OCI-M1 (cell line): ENCODE measurements at places on chromosomes 6 and 20.

DNA sequence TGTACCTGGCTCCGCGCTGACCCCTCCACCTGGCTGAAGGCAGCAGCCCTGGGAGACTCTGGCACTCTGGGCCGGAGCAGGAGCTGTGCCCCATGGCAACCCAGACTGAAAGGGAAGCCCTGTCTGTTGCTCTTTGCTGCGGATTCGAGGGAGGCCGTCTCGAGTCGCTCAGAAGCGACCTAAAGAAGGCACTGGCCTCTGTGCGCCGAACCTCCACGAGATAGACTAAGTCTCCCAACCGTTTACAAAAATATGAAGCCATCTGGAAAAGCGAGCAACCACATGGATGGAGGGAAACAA, 10.5 kb upstream of the TBX18 start:
- no peak for DNase-seq

DNA sequence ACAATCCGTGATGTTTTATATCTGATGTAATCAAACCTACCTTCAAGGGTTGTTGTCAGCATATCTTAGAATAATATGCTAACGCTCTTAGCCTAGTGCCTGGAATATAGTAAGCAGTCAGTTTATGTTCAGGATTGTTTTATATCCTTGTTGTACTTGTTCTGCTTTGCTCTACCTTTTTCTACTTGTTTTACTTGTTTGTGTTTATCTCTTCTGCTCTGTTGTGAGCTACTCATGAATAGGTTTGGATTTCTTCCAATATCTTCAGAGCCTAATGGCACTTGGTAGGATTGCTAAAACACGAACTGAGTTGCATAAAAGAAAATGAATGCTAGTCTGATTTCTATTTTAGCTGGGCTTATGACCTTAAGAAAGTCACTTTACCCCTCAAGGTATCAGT, 40.1 kb downstream of the DNAH8 start:
- no peak for DNase-seq

GRCh38 chr6:6469074-6469473, 119.4 kb upstream of the LY86 start:
- DNase-seq = no peak

DNA sequence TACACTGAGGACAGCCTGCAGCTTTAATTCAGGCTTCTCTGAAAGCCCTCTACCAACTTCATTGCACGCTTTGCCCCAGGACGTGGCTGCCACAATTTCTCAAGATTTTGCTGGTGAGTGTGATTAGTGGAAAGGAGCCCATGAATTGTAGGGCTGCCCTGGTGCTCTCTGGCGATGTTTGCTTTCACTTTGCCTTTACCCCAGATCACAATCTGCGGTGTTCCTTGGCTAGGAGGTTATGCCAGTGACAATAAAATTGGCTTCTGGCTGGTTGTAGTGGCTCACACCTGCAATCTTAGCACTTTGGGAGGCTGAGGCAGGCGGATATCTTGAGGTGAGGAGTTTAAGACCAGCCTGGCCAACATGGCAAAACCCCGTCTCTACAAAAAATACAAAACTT, 139.3 kb downstream of the FOXC1 start:
- DNase-seq = peak; percentile 32

DNA sequence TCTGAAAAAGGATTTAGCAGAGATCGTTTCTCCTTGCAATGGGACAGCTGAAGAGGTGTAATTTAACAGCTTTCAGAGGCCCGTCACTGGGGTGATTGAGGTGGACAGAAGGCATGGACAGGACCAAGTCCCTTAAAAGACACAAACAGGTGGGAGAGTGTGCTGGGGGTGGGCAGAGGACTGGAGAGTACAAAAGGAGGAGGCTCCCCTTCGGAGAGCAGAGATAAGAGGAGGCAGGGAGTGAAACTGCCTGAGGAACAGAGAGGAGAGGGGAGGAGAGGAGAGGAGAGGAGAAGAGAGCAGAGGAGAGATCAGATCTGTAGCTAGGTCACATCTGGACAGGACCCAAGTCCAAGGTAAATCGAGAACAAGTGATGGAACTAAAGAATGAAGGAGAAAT, 48.6 kb upstream of the PKHD1 start:
- DNase-seq = no peak

DNA sequence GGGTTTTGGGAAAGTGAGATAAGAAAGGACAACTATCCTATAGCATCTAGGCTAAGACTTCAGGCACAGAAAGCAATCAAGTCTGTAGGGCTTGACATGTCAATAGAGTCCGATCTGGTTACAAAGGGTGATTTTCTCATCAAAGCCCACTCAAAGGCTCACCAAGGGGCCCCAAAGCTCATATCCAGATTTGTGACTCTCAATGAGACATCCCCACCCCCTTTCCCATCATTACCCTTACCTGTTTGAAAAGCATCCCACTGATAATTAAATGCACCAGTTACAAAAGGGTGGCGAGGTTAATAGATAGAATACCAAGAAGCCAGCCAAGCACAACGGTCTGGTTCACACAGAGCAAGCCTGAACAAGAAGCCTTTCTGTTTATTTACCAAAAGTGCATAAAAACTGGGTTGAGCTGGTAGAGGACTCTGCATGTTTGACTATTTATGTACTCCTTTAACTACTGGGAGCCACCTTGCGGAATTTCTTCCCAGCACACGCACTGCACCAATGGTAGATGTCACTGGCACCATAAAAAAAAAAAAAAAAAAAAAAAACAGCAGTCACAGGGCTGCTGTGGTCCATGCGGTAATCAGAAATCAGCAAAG, 6.1 kb downstream of the JAG1 start:
- no peak for DNase-seq

DNA sequence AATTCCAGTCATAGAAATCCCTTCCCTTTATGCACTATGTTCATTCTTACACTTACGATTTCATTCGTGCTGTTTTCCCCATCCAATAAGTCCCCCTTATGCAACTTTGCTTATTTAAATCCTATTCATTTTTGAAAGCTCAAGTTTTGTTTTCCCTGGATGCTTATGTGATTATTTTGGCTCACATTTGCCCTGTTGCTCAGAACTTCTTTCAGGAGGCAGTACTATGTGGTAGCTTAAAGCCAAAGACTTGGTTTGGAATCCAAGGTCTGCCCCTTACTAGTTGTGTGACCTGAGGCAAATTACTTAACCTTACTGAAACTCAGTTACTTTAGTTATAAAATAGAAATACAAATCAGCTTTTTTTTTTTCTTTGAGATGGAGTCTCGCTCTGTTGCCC, 59.6 kb downstream of the MOXD1 start:
- no peak for DNase-seq

GRCh38 chr6:10417681-10418104, 2.8 kb upstream of the TFAP2A start:
- no peak for DNase-seq

DNA sequence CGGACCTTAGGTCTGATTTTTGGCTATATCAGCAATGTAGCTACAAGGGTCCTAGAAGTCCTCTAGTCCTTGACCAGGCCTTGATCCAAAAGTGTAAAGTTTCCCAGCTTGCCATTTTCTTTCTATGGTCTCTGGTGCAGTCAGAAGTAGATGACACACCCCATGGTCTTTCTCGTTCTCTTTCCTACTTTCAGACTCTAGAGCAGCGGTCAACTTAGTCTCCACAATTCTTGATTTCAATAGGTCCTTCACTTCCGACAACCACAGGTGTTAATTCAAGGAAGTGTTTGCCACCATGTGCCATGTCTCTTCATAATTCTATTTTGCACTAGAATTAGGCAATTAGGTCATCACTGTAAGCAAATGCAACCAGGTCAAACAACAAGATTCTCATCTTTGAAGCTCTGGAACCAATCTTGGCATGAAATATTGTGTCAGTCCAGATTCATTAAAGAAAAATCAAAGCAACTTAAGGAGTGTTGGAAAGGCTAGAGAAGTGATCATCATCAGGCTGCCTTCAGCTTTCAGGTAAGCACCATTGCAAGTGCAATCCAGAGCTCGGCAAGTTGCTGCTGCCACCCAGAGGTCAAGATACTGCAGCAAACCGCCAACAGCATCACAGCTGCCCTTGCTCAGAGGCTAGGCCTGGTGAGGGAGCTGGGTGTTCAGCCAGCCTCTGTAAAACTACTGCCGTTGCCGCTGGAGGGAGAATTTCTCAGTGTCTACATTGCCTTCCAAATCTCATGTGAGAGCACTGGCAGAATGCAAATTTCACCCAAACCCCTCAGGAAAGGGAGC, 5.6 kb upstream of the SYNE1 start:
- DNase-seq = peak; percentile 53

DNA sequence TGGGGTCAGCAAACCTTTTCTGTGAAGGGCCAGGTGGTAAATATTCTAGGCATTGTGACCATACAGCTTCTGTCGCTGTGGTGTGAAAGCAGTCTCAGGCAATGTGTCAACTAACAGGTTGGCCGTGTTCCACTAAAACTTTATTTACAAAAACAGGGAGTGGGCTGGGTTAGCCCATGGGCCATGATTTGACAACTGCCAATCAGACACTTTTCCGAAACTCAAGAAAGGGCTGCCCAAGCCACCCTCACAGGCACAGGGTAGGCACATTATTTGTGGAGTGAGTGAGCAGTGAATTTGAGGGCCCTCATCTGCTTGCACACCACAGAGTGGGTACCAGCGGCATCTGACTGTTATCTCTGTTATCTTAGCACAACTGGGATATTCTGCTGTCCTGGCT, 290.3 kb downstream of the TAF4 start:
- DNase-seq = no peak

DNA sequence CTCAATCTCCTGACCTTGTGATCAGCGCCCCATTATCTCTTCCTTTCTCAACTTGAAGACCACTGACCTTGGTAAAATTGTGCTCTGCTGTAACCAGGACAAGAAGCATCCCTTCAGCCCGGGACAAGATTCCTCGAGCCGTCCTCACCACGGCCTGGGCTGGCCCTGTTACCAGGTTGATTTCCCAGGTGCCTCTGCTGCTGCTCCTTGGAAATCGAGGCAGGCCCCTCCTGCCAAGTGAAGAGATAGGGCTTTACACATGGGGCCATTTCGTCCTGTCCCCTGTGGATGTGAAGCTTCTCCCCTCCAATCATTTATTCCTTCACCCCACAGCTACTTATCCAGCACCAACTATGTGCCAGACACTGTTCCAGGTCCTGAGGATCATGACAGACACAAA, 21.5 kb downstream of the RAB44 start:
- no peak for DNase-seq

DNA sequence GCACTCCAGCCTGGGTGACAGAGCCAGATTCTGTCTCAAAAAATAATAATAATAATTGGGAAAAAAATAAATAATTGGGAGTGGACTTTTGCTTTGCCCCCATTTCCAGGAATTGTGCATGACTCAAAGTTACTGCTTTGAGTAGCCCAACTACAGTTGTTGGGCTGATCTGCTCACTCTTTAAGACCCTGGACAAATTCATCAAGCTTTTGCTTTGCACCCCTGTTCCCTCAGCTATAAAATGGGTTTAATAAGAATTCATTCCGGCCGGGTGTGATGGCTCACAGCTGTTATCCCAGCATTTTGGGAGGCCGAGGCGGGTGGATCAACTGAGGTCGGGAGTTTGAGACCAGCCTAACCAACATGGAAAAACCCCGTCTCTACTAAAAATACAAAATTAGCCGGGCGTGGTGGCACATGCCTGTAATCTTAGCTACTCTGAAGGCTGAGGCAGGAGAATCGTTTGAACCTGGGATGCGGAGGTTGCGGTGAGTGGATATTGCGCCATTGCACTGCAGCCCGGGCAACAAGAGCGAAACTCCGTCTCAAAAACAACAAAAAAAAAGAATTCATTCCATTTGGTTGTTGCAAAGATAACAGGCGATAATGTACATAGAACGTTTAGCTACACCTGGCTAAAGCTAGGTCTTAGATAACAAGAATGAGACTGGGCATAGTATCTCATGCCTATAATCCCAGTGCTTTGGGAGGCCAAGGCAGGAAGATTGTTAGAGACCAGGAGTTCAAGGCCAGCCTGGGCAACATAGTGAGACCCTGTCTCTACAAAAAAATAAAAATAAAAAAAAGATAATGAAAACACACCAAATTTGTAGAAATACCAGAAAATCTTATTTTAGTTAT, 87.9 kb upstream of the ZNF217 start:
- no peak for DNase-seq

DNA sequence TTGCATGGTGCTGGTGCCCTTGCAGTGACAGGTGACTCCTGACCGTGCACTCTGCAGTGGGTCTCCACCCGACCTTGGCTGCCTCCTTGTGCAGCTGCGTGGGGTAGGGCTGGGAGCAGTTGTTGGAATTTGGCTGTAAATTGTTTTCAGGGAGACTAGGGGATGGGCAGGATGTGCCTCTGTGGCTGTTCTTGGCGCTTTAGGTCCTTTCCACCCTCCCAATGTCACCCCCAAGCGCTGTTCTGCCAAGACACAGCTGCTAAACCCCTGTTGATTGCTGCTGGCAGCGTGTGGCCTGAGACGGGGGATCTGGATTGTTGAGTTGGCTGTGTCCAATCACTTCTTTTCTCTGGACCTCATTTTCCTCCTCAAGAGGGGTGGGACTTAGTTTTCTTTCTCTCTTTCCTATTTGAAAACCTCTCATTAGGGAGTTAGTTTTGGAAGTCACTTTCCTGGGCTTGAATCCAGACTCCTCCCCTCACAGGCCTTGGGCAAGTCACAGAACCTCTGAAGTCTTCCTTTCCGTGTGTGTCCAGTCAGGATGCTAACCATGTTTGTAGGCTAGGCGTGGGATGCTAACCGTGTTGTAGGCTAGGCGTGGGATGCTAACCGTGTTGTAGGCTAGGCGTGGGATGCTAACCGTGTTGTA, 8.5 kb downstream of the IGF2R start:
- no peak for DNase-seq

DNA sequence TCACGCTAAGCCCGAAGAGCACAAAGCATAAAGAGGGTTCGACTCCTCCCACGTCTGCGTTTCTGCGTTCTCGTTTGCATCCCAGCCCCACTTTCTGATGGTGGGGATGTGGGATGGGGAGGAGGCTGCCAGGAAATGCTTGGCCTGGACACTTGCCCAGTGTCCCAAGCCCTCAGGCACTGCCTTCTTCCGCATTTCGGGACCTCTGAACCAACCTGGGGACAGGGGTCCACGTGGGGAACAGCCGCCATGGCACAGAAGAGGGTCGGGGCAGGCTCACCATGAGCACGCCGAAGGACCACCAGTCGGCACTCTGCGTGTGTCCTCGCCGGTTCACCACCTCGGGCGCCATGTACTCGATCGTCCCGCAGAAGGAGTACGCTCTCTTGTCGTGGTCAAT, 88.2 kb downstream of the RAMACL start:
- DNase-seq = no peak

DNA sequence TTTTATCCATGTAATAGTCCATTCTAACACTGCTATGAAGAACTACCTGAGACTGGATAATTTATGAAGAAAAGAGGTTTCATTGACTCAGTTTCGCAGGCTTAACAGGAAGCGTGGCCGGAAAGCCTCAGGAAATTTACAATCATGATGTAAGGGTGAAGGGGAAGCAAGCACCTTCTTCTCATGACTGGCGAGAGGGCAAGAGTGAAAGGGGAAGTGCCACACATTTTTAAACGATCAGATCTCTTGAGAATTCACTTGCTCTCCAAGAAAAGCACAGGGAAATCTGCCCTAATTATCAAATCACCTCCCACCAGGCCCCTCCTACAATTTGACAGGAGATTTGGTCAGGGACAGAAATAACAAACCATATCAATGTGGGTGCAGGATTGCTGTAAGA, 859.7 kb downstream of the EPHA7 start:
- DNase-seq = peak; percentile 70

- DNase-seq = no peak
These were observed 692.1 kb downstream of the HTR1B start for GRCh38 chr6:76771059-76771634.
